ENCODE measurements at places on chromosomes 13 and 19.

GRCh38 chr19:11421371-11422098 lies 2.4 kb upstream of the RGL3 start:
- DNase-seq: no peak

GRCh38 chr13:25819856-25820530 lies 231.8 kb downstream of the SHISA2 start:
- DNase-seq: no peak

- no peak for DNase-seq
Measured at GRCh38 chr19:19594381-19594780, 24.1 kb downstream of the PBX4 start.

DNA sequence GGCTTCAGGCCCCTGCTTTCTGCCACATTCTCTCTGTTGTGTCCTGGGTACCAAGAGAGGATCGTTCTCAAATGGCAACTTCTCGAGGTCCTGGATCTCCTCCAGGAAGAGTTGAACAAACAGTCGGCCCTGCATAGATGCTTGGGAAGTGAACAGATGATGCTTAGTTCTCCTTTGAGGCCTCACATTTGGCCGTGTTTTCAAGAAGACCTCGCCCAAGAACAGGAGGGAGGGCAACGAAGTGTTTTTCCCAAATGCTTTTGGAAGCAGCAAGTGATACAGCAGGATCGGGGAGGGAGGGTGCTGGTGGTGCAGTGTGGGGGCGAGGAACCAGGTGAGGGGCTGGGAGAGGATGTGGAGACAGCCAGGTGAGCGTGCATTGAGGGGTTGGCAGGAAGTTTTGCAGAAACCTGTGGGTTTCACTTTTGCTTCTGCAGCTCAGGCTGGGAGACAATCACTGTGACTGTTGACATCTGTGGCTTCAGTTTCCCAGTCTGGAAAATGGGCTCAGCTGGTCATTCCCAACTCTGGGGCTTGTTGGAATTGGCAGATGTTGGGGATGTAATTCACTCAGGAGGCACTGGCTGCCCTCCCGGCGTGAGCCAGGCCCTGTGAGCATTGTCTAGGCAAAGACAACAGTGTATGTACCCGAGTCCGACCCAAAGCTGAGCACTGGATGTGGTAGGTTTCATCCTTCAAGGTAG lies 21.6 kb downstream of the MAST3 start:
- no peak for DNase-seq

- no peak for DNase-seq
Measured at GRCh38 chr19:16026756-16027155, 49.5 kb upstream of the TPM4 start.

DNA sequence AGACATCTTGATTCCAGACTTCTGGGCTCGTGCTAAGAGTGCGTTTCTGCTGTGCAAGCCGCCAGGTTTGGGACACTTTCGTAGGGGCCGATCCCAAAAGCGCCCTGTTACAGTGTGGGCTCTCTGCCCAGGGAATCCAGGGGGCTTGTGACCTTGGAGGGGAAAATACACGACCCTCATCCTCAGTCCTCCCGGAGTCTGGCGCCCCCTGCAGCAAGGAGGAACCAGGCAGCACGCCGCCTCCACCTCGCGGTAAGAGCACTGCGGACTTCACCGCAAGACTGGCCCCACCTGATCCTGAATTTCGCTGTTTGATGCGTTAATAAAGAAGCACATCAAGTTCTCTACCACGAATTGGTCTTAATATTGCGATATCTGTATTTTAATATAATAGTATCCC lies 5.2 kb downstream of the POLRMT start:
- DNase-seq: no peak

- no peak for DNase-seq
Measured at GRCh38 chr13:26914148-26914547, 153.6 kb upstream of the GPR12 start.

GRCh38 chr13:23579072-23579895 lies 9.1 kb downstream of the TNFRSF19 start:
- DNase-seq: peak; percentile 87

DNA sequence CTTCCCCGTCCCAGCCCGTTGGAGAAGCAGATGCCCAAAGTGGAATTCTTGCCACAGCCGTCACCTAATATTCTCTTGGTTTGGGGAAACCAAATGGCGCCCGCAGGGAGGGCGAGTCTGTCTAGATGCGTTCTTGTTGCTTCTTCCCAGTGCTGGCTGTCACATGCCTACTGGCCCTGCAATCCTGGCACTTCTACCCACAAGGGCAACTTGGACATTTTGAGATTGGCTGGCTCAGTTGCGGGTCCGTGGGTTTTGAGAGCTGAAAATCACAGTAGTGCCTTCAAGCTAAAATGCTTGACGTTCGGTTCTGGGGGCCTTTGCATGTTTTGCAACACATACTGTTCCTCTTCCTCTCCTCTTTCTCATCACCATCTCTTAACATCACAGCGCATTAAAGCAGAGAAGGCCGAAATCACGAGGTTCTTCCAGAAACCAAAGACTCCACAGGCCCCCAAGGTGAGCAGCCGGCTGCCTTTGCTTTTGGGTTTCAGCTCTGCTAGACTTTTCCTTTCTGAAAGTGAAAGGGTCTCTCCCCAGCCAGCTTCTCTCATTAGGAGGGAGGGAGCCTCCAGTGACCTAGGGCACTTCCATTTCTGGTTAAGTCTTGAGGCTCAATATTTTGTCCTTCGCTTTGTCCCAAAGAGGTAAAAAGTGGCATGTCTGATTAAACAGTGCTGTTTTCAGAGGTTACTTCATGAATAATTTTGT lies 21.1 kb downstream of the CHAF1A start:
- DNase-seq: no peak

Measured in renal pelvis (tissue), 12 donors.